Activated CD4-positive, alpha-beta T cell treated with anti-CD3 and anti-CD28 coated beads, Interleukin-2, amount 50 U/mL, for 48 hours (primary cell): ENCODE measurements at places on chromosomes 13 and 19.

DNA sequence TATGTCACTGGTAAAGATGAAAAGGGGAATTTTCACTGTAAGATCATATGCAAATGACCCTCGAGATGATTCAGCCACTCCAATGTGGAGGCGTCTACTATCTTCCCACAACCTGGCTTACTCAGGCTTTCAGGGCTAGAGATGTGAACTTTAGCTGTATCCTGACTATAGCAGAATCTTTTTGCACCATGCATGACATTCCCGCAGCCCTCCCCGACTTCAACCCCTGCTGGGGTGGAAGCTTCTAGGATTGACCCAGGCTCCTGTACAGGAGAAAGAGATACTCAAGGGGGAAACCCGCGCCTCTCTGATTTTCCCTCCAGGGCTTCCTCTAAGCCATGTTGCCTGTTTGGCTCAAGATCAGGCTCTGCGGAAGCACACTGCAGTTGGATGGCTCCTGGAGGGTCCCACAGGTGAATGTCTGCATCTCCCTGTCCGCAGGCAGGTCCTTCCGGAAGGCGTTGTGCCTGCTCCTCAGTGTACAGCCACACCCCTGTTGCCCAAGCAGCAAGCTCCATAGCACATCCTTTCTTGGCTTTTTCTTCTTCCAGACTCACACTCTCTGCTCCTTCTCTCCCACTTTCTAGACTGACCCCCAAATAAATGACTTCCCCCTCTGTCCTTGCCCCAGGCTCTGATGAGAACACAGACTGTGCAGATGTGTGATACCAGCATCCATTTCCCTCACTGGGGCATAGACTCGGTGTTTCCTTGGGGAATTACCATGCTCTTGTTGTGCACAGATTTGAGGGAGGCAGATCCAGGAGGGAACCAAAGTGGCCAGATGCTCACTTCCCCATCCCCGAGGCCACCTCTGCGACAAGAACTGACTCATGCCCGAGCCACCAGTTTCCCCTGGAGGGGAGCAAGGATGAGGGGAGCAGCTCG, 29.1 kb upstream of the POP4 start:
- peak; percentile 59 for DNase-seq

DNA sequence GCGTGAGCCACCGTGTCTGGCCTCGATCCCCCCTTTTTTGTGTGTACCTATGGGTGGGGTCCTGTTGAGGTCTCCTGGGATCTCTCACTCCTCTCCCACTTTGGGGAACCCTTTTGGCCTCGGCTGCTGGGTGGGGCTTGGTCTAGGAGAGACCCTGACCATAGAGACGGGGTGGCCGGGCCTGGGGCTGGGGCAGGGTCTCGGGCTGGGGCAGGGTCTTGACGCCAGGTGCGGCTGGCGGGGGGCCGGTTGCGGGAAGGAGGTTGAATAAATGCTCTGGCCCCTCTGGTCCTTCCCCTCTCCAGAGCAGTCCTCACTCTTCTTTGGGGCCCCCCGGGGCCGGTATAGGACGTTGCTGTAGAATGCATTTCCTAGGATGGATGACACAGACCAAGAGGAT, 9.7 kb downstream of the TMIGD2 start:
- DNase-seq: no peak

DNA sequence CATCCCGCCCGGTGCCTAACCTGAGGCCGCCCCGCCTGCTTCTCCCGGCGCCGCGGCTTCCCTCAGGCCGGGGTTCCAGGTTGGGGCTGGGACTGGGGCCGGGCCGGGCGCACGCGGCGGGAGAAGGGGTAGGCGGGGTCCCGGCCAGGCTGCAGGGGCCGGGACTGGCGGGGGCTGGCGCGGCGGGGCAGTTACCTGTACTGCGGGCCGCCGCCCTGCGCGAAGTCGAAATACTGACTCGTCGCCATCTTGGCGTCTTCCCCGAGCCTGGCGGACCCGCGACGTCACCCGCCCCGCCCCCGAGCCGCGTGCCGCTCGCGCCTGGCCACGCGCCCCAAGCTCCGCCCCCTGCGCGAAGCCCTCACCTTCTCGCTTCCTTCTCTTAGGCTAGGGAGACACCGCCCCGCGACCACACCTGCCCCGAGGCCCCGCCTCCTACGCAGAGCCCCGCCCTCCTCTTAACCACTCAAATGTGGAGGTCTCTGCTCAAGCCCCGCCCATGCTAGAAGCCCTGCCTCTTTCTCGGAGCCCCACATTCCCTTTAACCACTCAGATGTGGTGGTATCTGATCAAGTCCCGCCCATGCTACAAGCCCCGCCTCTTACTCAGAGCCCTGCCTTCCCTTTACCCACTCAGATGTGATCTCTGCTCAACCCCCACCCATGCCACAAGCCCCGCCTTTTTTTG, at the start of gene ZFR2:
Gene ZFR2 (minus strand): TSS at position 269 of the 687 bp plus-strand sequence. CDS start 21 bp downstream, at position 248.
- peak; percentile 16 for DNase-seq

DNA sequence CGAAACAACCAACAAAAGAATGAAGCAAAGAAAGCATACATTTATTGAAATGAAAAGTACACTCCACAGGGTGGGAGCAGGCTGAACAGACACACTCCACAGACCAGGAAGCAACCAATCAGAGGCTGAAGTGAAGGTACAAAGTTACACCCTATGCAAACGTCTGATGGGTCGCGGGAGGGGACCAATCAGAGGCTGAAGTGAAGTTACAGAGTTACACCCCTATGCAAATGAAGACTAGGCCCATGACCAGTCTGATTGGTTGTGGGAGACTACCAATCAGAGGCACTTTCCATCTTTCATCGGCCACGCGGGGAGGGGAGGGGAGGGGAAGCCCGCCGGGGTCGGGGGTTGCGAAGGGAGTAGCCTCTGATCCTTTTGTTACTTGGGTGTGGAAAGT, 12.4 kb upstream of the FBL start:
- no peak for DNase-seq

GRCh38 chr13:41345165-41345913, 34.3 kb downstream of the NAA16 start:
- no peak for DNase-seq

DNA sequence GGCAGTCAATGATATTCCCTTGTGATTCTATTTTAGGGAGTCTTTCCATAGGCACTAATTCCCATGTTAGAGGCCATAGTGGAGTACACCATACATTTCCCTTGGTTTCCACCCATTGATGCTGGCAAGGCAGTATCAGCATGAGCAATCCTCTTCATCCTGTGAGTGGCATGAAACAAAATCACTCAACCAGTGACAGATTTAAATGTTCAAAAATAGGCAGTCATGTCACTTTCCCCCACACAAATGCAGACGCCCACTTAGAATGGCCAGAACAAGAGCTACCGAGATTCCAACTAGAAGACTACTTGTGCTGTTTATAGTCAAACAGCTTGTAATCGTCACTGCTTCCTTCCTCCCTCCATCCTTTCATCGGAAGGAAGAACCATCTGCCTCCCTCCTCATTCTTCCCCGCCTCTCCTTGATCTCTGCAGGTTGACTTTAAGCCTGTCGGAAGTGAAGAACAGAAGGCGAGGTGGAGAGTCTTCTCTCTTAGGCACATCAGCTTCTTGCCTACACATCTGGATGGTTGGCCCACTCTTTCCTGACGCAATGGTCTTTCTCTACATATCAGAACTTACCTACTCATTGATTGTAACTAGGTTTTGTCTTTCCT, 22.6 kb downstream of the RASL11A start:
- DNase-seq: no peak

DNA sequence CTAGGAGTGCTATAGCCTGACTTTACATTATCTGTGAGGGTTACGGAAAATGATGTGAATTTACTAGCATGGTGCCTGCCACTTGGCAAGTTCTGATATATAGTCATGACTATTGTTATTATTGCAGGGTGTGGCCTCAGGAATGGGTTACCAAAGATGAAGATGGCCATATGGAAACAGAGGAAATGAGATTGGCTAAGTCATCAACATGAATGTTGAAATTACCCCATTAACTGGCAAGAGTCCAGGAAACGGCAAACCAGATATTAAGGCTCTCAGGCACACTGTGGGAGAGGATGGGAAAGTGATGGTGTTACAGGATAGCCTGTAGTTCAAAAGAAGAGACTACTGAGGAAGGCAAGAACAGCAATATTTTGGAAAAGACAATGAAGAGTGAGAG, 183.3 kb downstream of the KCNRG start:
- DNase-seq: no peak

DNA sequence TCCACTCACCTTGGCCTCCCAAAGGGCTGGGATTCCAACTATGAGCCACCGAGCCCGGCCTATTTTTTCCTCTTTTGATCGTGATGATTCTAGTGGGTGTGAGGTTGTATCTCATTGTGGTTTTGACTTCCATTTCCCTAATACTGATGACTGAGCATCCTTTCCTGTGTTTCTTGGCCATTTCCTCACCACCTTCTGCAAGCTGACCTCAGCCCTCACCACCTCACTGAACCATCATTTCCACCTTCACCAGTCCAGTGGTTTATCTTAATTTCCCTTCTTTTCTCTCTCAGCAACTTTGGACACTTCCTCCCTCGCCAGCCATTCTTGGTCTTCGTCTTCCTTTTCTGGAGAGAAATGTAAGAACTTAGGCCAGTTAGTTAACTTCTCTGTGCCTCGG, 13.0 kb upstream of the BICRA start:
- no peak for DNase-seq

DNA sequence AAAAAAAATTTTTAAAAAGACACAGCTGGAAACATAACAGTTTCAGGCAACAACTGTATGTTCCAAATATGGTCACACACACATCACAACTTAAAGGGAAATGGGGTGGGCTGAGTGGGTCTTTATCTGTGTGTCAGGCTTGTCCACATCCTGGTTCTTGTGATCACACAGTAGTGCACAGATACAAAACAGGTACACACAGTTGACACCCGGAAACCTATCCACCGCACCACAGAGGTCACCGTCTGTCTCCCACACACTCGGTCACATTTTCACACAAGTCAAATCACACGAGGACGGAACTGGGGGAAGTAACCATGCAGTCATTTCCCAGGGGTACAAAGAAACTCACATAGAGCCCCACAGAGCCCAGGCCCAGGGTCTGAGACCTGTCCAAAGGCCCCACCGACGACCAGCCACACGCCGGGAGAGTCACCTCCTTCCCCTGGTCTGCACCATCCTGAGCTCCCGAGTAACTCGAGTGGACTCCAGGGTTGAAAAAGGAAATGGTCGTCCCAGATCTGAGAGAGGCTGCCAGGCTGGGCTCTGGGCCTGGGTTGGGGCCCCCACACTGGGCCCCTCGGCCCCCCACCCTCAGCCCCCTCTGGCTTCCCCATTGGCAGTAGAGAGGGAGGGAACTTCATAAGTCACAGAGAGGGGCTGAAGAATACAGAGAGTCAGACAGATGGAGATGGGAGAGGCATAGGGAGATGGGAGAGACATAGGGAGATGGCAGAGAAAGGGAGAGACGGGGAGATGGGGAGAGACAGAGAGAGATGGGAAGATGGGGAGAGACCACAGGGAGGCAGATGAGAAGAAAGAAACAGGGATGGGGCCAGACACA, 1.3 kb upstream of the PPAN start:
- DNase-seq: peak; percentile 77

- DNase-seq: no peak
Measured at GRCh38 chr19:53057904-53058580, 13.5 kb downstream of the ERVV-2 start.

- no peak for DNase-seq
Measured at GRCh38 chr19:35908010-35908441, at the start of gene TYROBP. TYROBP (minus strand) TSS chr19:35908295; CDS start chr19:35908228, 67 bp downstream.

DNA sequence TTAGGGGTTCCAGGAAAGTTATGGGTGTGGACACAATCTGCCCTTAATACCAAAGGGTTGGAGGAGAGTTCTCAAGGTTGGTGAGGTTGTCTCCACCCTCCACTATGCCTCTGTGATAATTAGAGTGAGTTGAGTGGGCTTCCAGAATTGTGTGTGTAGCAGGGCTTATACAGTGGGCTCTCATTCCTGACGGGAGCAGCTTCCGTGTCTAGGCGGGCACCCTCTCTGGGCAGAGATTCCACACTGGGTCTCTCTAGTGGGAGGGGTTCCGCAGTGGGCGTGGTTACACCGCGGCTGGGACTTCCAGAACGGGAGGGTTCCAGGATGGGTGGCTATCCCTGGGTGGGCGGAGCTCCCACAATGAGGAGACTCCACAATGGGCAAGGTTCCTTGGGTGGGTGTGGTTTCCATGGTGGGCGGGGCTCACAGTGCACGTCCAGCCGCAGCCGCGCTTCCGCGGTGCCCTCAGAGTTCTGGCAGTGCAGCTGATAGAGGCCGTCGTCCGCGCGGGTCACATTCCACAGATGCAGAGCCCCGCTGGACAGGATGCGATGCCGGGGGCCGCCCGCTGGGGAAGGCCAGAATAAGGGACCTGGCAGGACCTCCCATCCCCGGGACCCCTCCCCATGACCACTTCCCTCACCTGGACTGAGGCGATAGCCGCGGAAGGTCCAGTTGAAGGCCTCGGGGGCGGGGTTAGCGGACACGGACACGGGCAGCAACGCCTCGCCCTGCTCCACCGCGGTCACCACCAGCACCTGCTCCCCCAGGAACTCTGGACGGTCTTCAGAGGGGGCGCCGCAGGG, 8.4 kb downstream of the NPHS1 start:
- DNase-seq: no peak

DNA sequence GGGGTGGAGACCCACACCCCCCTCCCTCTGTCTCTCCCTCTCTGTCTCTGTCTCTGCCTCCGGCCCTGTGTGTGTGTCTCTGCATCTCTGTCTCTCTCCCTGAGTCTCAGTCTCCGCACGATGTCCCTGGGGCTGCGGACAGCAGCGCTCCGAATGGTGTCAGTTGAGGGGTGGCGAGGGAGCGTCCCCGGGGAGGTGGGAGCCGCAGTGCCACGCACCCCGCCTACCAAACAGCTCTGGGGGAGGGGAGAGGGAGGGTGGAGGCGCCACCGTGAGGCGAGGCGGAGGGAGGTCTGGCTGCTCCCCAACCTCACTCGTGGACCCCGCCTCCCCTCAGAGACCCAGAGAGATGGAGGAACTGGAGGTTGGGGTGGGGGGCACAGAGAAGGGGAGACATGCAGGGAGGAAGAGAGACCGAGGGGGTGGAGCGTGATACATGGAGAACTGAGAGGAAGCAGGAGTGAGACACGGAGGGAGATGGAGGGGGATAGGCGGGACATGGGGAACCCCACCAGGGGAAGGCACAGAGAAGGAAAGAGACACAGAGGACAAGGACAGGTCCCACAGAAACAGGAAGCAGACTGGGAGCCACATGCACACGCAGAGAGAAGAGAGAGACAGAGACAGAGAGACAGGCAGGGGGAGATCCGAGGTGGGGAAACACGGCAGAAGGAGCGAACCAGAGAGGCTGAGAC, 7.2 kb downstream of the ERFL start:
- no peak for DNase-seq

DNA sequence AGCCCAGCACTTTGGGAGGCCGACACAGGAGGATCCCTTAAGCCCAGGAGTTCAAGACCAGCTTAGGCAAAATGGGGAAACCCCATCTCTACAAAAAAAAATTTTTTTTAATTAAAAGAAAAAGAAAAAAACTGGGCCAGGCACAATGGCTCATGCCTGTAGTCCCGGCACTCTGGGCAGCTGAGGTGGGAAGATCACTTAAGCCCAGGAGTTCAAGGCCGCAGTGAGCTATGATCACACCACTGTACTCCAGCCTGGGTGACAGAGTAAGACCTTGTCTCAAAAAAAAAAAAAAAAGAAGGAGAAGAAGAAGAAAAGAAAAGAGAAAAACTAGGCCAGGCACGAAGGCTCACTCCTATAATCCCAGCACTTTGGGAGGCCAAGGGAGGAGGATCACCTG, 4.3 kb downstream of the ELL start:
- DNase-seq: no peak
